Trophoblast cell (in vitro differentiated cells and primary cell): ENCODE measurements at places on chromosomes 16 and 17.
A peak's percentile ranks its signal among the peaks of the same experiment; 100 is the strongest.

DNA sequence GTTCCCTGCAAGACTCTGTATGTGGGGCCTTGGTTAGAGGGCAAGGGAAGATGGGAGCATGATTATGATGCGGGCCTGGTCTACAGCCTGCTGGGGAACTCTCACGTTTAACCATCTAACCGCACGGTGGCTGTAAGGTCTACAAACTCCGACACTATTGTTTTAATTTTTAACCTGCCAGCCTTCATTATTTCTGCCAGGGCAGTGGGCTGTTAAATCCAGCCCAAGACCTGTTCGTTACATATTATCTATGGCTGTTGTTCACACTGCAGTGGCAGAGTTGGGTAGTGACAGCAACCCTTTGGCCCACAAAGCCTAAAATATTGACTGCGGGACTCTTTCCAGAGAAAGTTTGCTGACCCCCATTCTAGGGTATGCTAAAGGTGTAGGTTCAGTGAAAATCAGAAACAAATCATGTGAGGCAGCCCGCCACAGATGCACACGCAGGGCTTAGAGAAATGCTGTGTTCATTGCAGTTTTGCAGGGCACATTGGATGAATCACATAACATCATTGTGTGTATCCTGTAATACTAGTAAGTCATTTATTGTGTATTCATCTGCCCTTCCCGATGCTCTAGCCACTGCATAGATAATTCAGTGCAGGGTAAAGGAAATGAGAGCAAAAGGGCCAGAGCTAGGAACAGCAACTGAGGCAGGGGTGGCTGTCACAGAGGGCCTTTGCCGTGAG is 14.3 kb downstream of the SNX29 start:
- DNase-seq, result no peak

- DNase-seq, result no peak
These were observed 6.3 kb downstream of the TBC1D16 start for GRCh38 chr17:80029258-80029974.

GRCh38 chr17:51261024-51261963 is 948 bp downstream of the UTP18 start:
- peak; percentile 33 for DNase-seq

GRCh38 chr17:45319239-45319703 is 2.5 kb upstream of the MAP3K14 start:
- peak; percentile 33 for DNase-seq

GRCh38 chr16:2706085-2706484 is 13.9 kb downstream of the PRSS27 start:
- no peak for DNase-seq

DNA sequence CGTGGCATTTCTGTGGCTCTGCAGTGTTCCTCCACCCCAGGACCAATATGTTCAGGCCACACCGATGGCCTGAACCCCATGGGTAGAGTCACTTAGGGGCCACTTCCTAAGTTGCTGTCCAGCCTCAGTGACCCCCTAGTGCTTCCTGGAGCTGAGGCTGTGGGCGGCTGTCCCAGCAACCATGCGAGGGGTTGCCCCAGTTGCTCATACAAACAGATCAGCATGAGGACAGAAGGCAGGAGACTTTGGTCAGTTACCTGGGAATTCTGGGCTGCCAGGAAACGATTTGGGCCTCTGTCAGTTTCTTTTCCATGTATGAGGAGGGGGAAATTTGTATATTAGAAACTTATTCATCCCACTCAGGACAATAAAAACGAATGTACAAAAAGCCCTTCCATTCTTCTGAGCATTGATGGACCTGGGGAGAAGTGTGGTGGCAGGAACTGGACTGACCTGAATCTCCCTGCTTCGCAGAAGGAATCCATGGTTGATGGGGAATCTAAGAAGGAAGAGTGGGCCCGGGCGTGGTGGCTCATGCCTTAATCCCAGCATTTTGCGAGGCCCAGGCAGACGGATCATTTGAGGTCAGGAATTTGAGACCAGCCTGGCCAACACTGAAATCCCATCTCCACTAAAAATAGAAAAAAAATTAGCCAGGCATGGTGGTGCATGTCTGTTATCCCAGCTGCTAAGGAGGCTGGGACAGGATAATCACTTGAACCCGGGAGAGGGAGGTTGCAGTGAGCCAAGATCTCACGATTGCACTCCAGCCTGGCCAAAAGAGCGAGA is 4.9 kb upstream of the IL32 start:
- no peak for DNase-seq

DNA sequence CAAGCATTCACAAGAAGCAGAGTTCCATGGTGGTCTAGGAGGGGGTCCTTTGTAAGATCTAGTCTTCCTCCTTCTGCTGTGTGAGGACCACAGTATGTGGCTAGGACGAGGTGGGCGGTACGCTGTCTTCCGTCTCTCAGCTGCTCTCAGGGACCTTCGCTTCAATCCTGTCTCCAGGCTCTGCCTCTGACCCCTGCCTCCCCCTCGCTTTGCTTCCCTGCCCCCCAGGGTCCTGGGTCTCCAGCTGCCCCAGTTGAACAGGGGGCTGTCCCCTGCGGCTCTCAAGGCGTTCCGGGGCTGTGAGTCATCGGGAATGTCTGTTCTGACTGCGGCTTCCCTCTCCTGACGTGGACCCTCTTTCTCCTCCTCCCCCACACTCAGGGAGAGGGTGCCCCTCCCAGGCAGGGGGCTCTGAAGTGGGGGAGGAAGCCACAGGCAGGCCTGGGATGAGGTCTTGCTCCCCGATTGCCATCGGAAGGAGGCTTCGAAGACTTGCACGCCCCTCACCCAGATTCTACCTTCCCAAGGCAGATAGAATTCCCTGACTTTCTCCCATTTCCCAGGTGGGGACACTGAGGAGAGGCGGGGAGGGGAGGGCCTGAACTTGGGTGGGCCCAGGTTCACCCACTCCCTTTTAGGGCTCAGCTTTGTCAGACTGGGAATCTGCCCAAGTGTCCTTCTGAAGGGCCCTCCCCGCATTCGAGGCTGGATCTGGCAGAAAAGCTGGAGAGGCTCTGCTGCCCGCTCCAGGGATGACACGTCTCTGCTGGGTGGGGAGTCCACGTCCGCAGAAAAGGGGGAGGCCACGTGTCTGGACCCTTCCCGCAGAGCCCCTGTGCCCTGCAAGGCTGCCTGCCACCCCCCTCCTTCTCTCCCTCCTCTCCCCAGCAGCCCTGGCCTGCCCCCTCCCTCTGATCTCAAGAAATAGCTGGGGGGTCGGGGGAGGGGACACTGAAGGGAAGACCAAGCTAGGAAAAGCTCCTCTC is 9.1 kb upstream of the COL1A1 start:
- DNase-seq, result no peak

DNA sequence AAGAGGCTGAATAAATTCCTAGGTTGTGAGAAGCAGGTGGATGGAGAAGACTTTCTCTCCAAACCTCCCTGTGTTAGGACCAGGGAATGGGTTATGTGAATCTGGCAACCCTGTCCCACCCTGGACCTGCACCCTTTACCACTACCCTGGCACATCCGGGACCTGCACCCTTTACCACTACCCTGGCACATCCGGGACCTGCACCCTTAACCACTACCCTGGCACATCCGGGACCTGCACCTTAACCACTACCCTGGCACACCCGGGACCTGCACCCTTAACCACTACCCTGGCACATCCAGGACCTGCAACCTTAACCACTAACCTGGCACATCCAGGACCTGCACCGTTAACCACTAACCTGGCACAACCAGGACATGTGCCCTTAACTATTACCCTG is 207.0 kb upstream of the CACNG3 start:
- no peak for DNase-seq

- no peak for DNase-seq
These were observed 22.8 kb downstream of the G6PC3 start for GRCh38 chr17:44093231-44093900.

DNA sequence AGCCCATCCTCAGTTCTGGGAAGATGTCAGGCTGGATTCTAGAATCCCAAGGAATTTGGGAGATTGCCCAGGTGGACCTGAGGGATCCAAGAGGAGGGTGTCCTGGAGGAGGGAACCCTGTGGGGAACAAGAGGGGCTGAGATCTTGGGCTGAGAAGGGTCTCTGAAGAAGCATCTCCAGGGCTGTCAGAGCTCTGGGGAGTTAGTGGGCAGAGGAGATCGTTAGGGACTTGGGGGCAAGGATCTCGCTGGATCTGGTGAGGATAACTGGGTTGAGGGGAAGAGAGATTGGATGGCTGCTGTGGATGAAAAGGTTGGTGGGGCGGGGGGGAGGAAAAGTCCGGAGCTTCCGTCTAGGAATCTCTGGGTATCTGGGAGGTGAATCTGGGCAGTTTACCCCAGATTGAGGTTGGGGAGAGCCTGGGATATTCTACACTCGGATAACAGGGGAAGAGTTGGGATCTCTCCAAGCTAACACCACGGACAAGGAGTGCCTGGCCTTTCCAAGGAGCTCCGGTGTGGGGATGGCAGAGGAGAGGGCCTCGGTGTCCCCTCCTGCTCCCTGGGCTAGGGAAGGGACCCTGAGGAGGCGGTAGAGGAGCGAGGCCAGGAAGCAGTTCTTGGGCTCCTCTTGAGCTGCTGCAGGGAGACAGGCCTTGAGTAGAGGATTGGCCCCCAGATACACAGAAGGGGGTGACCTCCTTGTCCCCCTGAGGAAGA is 1.7 kb downstream of the FBXL19 start:
- DNase-seq, result no peak

DNA sequence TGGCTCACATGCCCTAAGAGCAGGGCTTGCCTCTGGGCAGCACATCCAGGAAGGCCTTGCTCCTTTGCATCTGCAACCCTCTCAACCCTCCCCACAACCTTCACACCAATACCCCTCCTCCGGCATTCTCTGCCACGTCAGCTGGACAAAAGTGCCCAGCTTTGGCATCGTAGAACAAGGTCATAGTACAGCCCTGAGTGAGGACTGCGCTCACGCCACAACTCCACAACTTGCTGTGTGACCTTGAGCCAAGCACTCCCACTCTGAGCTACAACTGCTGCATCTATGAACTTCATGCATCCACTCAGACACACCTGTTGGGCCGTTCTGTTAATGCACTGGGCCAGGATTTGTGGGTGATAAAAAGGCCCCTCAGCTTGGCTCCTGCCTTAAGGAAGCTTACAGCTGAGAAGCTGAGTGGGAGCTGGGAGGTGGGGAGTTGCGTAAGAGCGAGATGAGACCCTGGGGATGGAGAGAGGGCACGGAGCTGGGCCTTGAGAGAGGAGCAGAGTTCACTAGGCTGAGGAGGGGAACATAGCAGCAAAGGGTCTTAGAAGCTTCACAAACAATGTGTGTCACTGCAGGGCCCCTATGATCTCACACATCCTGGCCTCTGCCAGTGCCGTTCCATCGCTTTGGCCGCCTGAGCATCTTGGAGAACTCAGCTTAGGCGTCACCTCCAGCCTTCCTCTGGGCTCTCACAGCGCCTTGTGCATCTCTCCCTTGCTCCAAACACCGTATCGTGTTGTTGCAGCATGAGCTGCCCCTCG is 8.6 kb upstream of the MRC2 start:
- no peak for DNase-seq

- DNase-seq, result no peak
These were observed 79.8 kb downstream of the JPH3 start for GRCh38 chr16:87681981-87682570.

- peak; percentile 51 for DNase-seq
These were observed 4.0 kb upstream of the ZNF267 start for GRCh38 chr16:31869511-31870201.

- peak; percentile 73 for DNase-seq
These were observed at the start of gene GLIS2 for GRCh38 chr16:4315186-4316107. GLIS2 (plus strand) TSS chr16:4316067; CDS start chr16:4332281, 16,214 bp downstream.

DNA sequence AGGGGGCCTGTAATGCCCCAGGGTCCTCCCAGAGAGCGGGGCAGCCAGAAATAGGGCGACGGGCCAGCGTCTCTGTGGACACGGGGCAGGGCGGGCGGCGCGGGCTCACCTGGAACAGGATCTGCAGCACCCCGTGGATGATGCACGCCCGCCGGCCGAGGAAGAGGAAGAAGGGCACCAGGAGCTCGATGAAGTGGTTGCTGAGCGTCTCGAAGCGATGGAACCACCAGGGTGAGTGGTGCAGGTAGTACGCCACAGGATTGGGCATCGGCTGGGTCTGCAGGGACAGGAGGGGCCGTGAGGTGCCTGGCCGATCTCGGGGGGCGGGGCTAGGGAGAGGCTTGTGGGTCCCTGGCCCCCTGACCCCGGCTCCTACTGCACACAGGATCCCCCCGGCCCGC is 78.9 kb upstream of the GNG13 start:
- no peak for DNase-seq

GRCh38 chr16:66552286-66553177 is at the start of gene CKLF:
CKLF (plus strand) TSS chr16:66552576; CDS start chr16:66552716, 140 bp downstream.
- peak; percentile 92 for DNase-seq

GRCh38 chr17:29145289-29146073 is 34.7 kb downstream of the MYO18A start:
- DNase-seq, result peak; percentile 69

GRCh38 chr17:78527345-78527744 is 49.9 kb downstream of the DNAH17 start:
- no peak for DNase-seq

DNA sequence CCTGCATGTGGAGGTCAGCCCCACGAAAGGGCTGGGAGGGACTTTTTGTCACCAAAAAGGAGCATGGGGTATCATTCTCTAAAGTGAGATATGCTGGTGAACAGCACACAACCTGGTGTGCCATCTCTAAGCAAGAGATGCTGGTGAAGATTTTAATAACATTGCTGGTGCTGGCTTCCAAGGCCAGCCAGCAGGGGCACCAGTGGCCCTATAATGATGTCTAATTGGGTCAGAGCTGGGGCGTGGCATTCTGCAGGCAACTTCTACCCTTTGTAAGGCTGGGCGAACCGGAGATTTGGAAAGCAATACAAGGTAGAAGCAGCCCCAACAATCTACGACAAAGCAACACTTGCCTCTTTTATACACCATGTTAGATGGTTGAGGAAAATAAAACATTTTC is 16.8 kb downstream of the SDR42E1 start:
- DNase-seq, result no peak

- DNase-seq, result no peak
These were observed 85.2 kb downstream of the C16orf78 start for GRCh38 chr16:49458656-49459445.

- DNase-seq, result no peak
These were observed 55.5 kb downstream of the OTOA start for GRCh38 chr16:21719283-21719682.

GRCh38 chr16:1963806-1964505 is 670 bp downstream of the RPS2 start:
- DNase-seq, result peak; percentile 22

GRCh38 chr17:42980766-42981397 is 517 bp downstream of the RUNDC1 start:
- DNase-seq, result peak; percentile 72

GRCh38 chr17:77254951-77255825 is 114.4 kb downstream of the SEC14L1 start:
- peak; percentile 95 for DNase-seq

GRCh38 chr17:39702901-39703893 is 3.3 kb downstream of the ERBB2 start:
- DNase-seq, result peak; percentile 96

DNA sequence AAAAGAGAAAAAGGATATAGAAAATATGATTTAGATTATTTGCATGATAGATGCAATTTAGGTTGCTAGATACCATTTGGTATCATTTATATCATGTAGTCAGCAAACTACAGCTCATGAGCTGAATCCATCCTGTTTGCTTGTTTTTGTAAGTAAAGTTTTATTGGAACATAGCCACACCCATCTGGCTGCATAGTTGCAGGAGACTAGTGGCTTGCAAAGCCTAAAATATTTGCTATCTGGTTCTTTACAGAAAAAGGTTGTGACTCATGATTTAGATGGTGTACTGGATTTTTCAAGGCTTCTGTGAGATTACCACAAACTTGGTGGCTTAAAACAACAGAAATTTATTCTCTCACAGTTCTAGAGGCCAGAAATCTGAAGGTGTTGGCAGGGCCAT is 49.9 kb downstream of the MAP2K4 start:
- DNase-seq, result no peak
